ENCODE measurements at places on chromosomes 16 and 17. TPM values are rescaled to one million over a fixed set of nuclear protein-coding genes. Genes with fewer than 3 reads are reported as not detected.

The NXPH3 gene
- 0.44 TPM for total RNA-seq

The KRT33A gene
- not detected for total RNA-seq

GRCh38 chr16:80671281-80671849 is 130.6 kb downstream of the DYNLRB2 start:
- no peak overlapping the region for H3K4me3 ChIP-seq
- peaks cover 19% of the 10 kb centered on the region for H3K4me1 ChIP-seq
- no peak for DNase-seq
- no peak overlapping the region for H3K27ac ChIP-seq
- no peaks in the 10 kb centered on the region for H3K27me3 ChIP-seq
- H3K36me3 ChIP-seq = peaks cover 10% of the 10 kb centered on the region

DNA sequence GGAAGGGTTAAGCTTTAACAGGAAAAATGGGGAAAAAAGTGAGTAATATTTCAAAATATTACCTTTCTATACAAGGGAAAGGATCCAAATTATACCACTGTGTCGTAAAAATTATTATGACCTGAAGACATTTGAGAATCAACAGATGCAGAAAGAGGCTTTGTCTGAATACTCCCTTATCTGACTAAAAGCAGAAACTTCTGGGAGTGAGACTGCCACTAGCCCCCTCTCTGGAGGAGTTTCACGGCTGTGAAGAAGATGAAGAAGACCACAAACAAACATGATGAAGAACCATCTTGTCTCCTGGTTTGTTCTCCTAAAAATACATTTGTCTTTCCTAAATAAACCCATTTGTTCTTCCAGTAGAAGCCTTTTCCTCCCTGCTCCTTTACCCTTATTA is 29.4 kb downstream of the CNTROB start:
- H3K27ac ChIP-seq = no peak overlapping the region
- no peak overlapping the region for H3K4me3 ChIP-seq
- no peaks in the 10 kb centered on the region for H3K36me3 ChIP-seq
- no peaks in the 10 kb centered on the region for H3K27me3 ChIP-seq
- DNase-seq = no peak
- H3K4me1 ChIP-seq = no peaks in the 10 kb centered on the region

GRCh38 chr17:10814075-10814474 is 10.2 kb upstream of the TMEM238L start:
- H3K27me3 ChIP-seq = no peaks in the 10 kb centered on the region
- no peak for DNase-seq
- H3K4me3 ChIP-seq = no peak overlapping the region
- no peak overlapping the region for H3K27ac ChIP-seq
- no peaks in the 10 kb centered on the region for H3K4me1 ChIP-seq

Data from activated T-cell treated with anti-CD3 and anti-CD28 coated beads, Interleukin-2, amount 50 U/mL, for 72 hours (primary cell).